Activated CD4-positive, alpha-beta T cell treated with anti-CD3 and anti-CD28 coated beads, Interleukin-2, amount 10 ng/mL, durations not matched to agents 7 days and 5 days (primary cell): ENCODE measurements at places on chromosomes 1 and 21.
A peak's percentile ranks its signal among the peaks of the same experiment; 100 is the strongest.

GRCh38 chr21:31683029-31683428 lies 23.5 kb downstream of the SOD1 start:
- no peak for DNase-seq

DNA sequence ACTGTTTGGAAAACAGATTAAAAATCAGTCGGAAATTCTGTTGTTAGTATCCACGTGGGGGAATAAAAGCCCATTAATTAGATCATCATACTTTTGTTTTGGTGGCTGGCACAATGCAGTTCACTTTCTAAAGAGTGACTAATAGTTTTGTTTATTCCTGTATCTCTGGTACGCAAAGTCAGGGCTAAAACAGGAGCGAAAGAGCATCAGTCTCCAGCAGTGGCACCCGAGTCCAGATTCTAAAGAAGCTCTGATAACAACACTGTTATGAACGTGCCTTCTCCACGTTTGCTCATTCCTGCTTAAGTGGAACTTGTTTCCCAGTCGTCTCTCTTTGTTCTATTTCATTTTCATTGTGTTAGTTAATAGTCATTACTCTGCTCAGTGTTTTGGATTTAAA lies 69.6 kb downstream of the HSPA13 start:
- DNase-seq, result no peak

GRCh38 chr1:8170059-8170835 lies 144.1 kb upstream of the ERRFI1 start:
- no peak for DNase-seq

GRCh38 chr1:204728456-204728855 lies 42.9 kb upstream of the LRRN2 start:
- no peak for DNase-seq

DNA sequence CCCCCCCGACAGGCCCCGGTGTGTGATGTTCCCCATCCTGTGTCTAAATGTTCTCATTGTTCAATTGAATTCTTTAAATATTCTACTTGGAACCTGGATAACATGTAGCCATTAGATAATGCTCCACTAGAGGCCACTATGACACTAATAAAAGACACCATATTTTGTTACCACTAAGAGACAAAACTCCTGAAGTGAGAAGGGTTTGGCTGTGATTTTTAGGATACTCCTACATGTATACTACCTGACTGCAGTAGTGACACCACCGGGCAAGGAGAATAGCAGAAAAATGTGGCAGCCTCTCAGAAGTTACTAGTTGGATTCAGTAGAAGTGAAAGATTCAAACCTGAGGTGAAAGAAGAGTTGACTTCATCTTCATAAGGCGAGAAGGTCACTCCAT lies 36.0 kb downstream of the F5 start:
- DNase-seq, result peak; percentile 25

- DNase-seq, result no peak
Observed at GRCh38 chr21:37552496-37553029, 186.0 kb downstream of the DYRK1A start.

DNA sequence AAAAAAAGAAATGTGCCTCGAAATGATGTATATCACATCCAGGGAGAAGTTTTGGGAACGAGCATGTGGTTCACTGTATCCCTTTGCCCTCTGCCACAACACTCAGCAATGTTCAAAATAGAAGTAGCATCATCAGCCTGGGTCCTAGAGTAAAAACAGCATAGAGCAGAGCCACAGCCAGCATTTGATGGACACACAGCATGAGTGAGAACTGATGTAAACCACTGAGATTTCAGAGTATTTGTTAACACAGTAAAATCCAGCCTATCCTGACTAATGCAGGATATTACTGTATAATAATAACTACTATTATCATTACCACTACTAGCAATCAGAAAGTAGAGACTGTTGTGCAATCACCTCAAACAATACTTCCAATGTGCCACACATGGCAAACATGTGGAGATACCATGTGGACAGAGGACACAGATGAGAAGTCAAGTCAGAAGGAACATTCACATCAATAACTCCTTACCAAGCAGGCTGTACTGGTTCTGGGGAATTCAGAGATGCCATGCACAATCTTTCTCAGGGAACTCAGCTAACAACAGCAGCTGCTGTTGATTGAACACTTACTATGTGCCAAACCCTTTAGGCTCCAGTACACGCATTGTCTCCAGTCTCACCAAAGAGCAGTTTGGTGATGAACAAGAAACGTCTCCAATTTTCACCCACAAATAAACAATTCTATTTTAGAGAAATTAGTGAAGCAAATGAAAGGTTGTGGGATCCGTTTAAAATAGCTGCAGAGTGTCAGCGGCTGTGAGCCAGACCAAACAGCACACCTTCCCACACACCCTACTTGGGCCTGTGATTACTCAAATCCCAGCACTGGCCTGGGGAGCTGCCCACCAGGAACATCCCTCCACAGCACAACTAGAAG lies 16.6 kb upstream of the GFI1 start:
- no peak for DNase-seq

DNA sequence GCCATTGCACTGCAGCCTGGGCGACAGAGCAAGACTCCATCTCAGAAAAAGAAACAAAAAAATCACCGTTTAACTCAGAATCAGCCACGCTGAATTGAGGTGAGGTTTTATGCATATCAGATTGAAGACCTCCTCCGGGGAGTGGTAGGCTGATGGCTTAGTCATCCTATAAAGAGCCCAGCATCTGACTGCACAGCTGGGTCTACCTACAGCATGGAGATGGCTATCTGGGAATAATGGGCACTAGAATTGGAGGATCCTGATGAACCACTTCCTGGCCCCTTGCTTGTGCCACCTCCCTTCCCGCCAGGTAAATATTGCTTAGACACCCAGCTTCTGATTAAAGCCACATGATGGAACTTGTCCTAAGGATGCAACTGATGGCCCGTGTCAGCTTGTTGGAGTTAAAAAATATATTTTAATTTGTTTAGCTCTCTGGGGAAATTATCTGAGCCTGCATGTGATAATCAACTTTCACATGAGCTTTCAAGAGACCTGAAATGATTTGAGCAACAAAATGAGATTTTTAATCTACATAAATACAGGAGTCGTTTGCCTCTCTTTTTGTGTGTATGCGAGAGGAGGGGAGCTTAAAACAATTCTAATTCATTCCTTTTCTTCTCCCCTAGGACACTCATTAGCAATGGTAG lies 157.2 kb downstream of the KIF26B start:
- no peak for DNase-seq

DNA sequence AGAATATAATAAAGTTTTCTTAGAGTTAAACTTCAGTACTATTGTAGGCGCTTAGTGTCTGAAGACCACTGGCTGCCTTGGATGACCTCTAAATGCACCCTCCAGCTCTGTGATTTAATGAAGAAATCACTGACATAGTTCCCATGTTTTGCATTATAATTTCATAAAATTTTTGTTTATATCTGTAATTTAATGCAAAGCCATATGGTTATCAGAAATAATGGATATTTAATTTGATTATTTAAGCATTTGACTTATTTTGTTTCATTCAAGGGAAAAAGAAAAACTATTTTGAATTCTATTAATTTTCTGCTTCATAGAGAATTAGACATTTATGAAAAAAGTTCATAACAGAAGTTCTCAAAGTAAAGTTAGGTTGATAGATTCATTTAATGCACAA lies 18.6 kb downstream of the CRB1 start:
- DNase-seq, result no peak

DNA sequence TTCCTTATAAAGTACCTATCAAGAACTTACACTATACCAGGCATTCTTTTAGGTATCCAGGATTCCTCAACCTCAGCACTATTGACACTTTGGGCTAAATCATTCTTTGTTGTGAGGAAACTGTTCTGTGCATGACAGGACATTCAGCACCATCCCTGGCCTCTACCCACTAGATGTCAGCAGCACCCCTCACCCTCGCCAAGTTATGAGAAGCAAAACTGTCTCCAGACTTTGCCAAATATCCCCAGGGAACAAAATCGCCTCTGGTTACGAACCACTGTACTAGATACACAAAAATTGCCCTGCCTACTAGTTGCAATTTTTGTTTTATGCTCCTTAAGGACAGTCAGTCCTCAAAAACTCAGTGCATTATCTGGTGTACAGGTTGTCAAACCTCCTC lies 35.7 kb downstream of the PALMD start:
- DNase-seq, result no peak

- no peak for DNase-seq
Observed at GRCh38 chr1:212976586-212976985, 26.2 kb downstream of the VASH2 start.

DNA sequence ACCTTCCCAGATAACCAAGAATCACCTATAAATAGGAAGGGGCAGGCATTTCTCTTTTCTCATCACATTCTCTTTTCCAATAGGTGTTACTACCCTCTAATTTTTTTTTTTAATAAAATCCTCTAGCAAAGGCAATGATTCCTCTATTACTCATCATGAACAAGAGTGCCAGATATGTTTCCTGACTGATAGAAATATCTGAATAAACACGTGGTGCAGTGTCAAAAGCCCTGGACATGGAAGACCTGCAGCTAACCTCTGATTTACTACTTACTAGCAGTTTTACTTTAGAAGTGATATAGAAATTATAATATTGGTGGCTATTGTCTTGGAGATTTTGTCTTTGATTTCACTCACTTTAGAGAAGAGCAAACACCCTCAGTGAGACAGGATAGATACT lies 194.6 kb upstream of the SAMSN1 start:
- DNase-seq, result no peak

- DNase-seq, result no peak
Observed at GRCh38 chr1:152739841-152740240, 18.0 kb upstream of the KPRP start.

- no peak for DNase-seq
Observed at GRCh38 chr1:147786536-147786935, 26.1 kb upstream of the GJA5 start.

GRCh38 chr1:46333300-46334029 lies 7.1 kb upstream of the NSUN4 start:
- DNase-seq, result no peak

DNA sequence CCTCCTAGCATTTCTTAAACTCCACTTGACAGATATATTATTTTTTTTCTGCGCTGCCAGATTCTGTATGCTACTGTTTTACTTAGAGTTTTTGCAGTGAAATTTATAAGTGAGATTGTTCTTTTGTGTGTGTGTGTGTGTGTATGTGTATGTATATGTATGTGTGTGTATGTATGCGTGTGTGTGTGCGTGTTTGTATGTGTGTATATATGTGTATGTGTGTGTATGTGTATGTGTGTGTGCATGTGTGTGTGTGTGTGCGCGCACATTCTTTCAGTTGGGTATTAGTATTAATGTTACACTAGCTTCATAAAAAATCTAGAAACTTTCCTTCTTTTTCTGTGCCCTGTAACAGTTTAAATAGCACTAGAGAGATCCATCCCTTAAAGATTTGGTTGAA lies 152.6 kb upstream of the CSF3R start:
- DNase-seq, result no peak

DNA sequence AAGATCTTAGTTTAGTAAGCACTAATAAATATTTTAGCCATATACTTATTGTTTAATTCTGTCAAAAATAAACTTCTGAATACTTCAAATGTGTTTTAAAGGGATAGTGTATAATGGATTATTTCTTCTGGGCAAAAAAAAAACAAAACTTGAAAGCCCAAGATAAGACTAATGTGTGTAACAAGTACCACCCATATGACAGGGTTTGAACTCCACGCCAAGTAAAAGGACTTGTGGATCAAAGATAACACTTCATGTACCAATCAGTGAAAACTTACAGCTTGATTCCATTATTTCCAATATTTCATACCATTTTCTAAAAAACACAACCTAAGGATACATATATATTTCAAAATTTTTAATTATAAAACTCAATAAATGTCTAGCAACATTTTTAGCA lies 59.5 kb downstream of the DENND1B start:
- DNase-seq, result no peak

- peak; percentile 14 for DNase-seq
Observed at GRCh38 chr1:11053758-11054137, 6.1 kb downstream of the SRM start.

DNA sequence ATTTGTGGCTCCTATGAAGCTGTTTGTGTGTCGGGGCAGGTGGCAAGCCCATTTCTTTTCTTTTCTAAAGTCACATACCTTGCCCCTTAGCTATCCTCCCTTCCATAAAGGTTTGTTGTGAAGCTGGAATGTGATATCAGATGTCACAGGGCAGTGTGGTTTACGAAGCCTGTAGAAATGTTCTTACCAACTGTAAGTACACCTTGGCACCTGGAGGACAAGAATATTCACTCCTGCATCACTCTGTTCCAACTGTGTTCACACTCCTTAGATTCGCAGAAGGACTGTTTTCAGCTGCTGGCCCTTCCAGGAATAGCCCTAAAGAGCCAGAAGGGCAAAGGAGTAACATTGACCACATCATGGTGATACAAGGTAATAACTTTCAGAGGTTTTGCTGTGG lies 176.9 kb downstream of the FGGY start:
- no peak for DNase-seq

DNA sequence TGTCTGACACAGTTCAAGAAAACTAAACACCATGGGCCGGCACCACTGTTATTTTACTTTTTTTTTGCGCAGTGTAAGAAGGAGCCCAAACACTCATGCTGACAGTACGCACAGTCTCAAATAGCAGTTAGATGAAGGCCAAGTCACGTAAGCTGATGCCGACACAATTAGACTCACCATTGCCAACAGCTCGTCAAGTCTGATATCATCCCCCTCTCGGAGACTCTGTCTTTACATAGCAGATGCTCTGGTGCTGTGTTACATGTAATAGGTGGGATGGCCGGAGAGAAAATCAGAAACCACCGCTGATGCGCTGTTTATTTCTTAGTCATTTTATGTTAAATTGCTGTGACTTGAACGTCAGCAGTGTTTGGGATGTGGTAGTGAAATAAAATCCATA lies 49.3 kb downstream of the TGFB2 start:
- DNase-seq, result no peak

- DNase-seq, result peak; percentile 86
Observed at GRCh38 chr1:246002725-246003441, 504.2 kb downstream of the SMYD3 start.

- DNase-seq, result no peak
Observed at GRCh38 chr1:67304023-67304422, 3.6 kb upstream of the IL12RB2 start.

- no peak for DNase-seq
Observed at GRCh38 chr1:115218699-115219098, 119.3 kb downstream of the NGF start.

DNA sequence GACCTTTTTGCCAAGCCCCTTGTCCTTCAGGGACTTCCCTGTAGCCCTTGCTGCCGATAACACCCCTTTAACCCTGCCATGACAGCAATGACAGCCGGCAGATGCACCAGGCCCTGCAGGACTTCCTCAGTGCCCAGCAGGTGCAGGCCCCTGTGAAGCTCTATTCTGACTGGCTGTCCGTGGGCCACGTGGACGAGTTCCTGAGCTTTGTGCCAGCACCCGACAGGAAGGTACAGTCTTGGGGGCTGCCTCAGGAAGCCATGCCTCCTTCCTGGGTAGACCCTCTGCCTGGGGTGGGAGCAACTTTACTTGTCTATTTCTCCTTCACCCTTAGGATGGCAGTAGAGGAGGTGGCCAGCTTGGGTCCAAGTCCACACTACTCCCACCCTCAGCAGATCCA lies 16.1 kb upstream of the PADI6 start:
- DNase-seq, result no peak

DNA sequence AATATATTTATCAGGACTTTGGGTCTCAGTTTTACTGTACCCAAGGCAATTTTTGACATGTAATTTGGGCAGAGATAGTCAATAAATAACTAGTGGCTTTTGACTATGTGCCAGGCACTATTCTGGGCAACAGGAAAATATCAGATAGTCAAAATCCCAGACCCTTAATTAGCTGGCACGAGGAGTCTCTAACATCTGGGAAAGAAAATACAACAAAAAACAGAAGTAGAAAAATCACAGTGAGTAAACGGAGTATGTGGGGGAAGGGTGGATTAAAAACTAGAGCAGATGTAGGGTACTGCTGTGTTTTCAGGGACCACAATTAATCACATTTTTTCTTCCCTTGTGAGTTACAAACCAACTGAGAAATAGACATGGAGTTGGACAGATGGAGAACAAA lies 217.8 kb downstream of the NCAM2 start:
- DNase-seq, result no peak
